ENCODE measurements at places on chromosomes 16 and 17.
A peak's percentile ranks its signal among the peaks of the same experiment; 100 is the strongest.

- DNase-seq = no peak
Measured at GRCh38 chr17:18949566-18949965, 2.4 kb upstream of the SLC5A10 start.

- no peak for DNase-seq
Measured at GRCh38 chr17:80724775-80725266, 180.2 kb downstream of the RPTOR start.

- DNase-seq = no peak
Measured at GRCh38 chr17:64213995-64214811, 48.9 kb downstream of the TEX2 start.

DNA sequence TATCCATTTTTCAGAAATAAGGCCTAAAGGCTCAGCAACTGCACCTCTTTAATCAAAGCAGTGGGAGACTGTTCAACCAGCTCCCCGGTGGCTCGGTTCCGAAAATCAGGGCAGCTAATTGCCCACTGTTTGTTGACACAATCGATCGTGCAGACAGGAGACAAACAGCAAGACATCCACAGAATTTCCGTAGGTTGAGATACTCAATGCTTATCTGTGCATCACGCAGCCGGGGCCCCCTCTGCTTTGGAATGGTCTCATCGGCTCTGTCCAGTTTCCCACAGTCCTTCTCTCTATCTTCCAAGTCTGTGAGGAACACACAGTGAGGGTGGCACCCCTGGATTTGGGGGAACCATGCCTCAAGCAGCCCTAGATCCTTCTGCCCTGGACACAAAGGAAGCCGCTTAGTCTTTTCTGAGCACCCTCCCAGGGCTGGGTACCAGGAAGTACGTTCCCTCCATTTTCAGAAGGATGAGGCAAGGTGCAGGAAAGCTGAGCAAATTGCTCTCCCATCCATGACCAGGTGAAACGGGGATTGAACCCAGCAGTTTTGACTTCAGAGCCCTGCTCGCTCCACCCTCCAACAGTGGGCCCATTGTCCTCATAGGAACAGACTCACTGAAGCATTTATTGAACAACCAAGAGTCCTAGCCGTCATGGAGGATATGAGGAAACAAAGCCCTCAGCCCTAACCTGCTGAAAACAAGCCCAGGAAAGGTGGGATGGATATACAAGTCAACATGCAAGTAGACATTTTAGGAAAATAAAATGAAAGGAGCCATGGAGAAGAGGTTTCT lies 70.7 kb downstream of the C16orf95 start:
- no peak for DNase-seq

GRCh38 chr16:51382940-51383339 lies 231.9 kb upstream of the SALL1 start:
- no peak for DNase-seq

DNA sequence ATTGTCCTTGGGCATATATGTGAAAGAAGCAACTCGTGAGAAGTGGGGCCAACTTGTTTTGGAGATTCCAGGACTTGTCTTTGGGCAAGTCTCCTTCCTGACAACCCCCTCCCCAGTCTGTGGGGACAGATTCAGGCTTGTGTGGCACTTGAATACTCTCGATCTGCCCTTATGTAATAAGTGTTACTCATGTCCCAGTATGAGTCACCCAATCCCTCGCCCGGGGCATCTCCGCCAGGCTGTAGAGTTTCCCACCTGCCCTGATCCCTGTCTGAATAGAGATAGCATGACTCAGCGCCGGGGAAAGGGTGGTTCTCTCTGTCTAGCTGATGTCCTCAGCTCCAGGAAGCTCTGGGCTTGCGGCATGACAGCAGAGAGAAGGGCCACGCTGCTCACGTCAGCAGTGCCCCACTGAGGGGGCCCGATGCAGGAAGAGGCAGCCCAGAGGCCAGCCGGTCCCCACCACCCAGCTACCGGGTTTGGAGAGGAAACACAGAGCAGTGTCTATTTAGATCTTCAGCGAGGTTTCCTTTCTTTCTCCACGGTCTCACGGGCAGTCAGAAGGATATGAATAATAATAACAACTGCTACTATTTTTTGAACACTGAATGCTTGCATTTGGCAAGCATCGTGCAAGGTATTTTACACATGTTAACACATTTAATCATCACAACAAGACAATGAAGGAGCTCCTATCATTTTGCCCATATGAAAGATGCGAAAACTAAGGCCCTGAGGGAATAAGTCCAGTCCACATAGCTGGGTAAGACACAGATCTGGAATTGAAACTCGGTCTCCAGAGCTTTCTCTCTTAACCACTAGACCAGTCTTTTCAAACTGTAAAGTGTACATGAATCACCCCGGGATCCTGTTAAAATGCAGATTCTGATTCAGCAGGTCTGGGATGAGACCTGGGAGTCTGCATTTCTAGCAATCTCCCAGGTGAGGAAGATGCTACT lies 426.7 kb upstream of the MAF start:
- DNase-seq = peak; percentile 24

GRCh38 chr16:81973737-81974136 lies 37.5 kb downstream of the SDR42E1 start:
- no peak for DNase-seq

GRCh38 chr16:87697792-87698191 lies 68.0 kb downstream of the KLHDC4 start:
- no peak for DNase-seq

DNA sequence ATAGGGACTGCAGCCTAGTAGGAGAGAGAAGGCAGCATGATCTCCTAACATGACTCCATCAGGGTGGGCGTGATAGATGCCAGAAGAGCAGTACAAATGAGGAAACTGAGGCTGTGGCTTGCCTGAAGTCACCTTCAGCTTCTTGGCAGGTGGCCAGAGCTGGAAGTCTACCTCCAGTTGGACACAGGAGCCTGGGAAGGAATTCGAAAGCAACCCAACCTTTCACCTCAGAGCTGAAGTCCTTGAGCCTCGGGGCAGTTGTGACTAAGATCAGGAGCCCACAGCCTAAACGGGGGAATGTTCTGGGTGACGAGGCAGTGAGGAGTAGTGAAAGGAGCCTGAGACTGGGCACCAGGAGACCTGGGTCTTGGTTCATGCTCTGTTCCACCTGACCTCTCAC lies 9.4 kb upstream of the SLC52A1 start:
- DNase-seq = no peak
